NCI-H2171 treated with DMSO at 0.1 percent for 48 hours (cell line): ENCODE measurements at places on chromosomes 1 and 21.

GRCh38 chr21:25081096-25081495, 526.2 kb downstream of the MRPL39 start:
- DNase-seq, result no peak

GRCh38 chr1:12601700-12602658, 16.0 kb downstream of the DHRS3 start:
- no peak for DNase-seq

- peak; percentile 43 for DNase-seq
Observed at GRCh38 chr21:39125752-39126485, 57.3 kb downstream of the PSMG1 start.

- DNase-seq, result no peak
Observed at GRCh38 chr1:240816472-240816871, 204.5 kb upstream of the GREM2 start.

GRCh38 chr1:17158961-17159360, 39.7 kb upstream of the PADI2 start:
- no peak for DNase-seq

- peak; percentile 45 for DNase-seq
Observed at GRCh38 chr1:242467556-242468145, 56.8 kb downstream of the PLD5 start.

DNA sequence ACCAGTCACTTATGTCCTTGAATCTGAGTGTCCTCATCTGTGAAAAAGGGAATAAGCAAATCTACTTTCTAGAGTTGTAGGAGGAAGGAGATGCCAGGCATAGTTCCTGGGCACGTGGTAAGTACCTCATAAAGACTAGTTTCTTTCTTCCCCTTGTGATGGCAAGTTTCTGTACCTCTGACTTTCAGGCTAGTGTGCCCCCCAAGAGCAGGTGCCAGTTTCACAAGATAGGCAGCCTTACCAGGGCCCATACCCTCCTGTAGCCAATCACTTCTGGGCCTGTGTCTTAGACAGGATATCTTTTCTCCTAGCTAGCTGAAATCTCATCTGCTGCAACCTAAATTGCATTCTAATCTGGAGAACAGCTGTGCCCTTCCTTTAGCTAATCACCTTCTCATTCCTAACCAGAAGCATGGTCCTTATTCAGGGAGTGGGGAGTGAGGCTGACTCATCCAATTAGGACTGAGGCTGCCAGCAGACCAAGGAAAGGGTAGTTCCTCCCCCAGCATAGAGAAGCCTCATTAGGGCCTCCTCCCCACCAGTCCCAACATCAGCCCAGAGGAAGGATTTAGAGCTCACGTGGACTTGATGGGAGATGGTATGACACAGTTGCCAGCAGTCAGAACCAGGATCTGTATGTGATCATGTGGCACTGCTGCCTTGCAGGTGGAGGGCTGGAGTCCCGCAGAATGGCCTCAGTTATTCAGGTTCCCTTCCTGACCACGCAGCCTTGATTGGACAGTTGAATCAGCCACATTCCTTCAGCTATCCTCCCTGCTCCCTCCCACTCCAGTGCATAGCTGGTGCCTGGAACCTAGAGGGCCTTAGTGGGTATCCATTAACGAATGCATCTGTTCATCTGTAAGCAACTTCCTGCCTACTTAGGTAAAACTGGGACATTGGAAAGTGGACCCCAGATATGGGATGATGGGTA, 7.9 kb downstream of the KLHDC8A start:
- DNase-seq, result peak; percentile 65

GRCh38 chr1:85849660-85850059, 141.4 kb upstream of the ZNHIT6 start:
- DNase-seq, result no peak

DNA sequence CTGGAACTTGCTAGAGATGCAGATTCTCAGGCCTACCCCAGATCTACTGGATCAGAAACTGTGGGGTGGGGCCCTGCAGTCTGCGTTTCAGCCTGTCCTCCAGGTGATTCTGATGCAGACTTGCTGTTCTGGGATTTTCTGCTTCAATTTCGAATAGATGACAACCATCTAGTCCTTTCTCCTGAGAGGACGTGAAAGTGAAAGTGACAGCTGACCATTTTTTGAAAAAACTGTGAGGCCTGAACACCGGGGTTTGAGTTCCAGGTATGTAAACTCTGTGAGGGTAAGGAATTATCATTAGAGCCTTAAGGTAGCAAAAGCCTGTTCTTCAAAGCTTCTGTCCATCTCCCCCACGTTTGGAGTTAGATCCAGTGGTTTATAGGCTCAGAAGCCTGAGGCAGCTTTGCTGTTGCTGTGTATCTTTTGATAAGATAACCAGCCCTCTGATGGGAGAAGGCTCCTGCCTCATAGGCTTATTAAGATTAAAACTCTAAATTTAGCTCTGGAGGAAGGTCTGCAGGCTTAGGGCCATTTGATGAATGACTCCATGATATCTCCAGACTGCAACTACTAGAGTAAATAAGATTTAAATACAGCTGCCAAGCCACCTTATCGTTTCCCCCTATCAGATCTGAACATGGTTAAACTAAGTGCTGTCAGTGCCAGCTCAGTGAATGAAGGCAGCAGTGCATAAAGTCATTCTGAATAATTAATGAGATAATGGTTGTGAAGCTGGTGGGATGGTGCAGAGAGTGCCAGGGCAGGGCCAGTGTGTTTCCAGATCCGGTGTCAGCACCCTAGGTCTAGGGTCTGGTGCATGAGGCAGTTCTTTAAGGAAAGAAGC, 335.2 kb downstream of the HHAT start:
- peak; percentile 52 for DNase-seq

DNA sequence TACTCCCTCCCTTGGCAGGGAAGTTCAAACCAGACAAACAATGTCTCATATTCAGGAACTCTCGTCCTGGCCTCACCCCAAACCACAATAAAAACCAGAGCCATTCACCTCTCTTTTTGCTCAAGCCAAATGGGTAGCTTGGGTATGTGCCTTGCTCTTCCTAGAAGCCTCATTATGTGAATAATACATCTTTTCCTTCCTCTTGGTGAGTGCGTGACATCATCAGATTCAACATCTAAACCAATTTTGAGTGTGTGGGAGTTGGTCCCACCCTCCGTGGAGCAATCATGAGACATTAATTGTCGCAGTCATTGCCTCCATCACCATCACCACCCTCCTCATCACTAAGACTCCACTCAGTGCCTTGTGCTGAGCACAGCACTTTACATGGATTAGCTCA, 482.9 kb downstream of the PTPRU start:
- DNase-seq, result no peak

GRCh38 chr1:119531606-119532323, 24.8 kb downstream of the HSD3B1 start:
- DNase-seq, result no peak

- no peak for DNase-seq
Observed at GRCh38 chr21:45796003-45796402, 152.5 kb downstream of the PCBP3 start.

GRCh38 chr1:24351247-24351646, 32.1 kb downstream of the GRHL3 start:
- no peak for DNase-seq

DNA sequence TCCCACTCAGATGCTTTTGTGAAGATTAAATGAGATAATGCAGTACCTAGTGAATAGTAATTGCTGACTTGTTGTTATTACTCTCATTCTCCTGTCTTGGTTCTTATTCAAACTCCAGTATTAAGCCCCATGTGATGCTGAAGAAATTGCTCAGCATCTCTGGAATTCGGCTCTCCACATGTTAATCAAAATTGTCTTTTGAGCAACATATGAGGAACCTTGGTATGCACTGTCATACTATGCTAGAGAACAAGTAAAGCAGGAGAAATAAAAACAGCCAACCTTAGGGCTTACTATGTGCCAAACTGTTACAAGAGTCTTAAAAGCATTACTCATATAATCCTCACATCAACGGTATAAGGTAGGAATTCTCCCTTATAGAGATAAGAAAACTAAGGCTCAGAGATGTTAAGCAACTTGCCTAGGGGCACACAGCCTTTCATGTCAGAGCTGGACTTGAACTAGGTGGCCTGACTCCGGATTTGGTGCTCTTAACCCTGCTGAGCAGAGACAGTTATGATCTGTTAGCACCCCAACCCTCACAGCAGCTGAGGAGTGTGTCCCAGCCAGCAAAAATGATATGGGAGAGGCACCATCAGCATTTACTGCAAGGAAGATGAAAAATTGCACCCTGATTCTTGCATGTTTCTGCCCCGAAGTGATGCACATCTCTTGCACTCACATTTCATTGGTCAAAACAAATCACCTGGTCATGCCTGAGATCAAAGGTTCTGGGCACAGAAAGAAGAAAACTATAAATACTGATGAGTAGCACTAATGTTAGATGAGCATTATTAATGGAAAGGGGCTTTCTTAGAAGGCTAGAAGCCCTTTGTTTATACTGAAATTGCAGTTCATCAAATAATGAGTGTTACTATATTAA, 102.3 kb downstream of the OMA1 start:
- no peak for DNase-seq

DNA sequence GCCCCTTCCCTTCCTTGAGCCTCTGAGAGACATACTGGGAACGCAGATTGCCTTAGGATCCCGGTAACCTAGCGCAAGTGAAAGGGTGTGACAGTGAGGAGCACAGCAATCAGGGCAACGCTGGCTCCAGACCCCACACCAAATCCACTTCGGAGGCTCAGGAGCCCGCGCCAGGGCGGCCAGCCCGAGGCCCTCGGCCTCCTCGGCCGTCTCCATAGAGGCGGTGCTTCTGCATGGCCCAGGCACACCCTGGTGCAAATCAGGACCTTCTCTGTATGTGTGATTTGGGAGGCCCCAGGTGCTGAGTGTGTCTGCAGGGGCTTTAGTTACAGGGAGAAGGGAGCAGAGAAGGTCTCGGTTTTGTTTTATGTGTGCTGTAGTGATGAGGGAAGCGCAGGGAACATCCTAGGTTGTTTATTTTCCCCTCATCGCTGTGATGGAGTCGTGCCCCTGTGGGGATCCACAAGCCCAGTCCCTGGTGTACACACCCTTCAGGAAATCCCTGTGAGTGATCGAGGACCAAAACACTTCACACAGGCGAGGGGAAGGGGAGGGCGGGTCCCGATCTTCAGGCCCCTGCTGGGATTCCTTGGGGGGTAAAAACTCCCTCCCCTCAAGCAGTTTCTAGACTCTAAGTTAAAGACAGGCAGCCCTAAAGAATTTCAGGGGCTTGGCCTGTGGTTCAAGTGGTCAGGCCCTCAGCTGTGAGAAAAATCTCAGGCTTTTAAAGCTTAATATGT, 9.4 kb downstream of the KIAA1614 start:
- DNase-seq, result no peak

- DNase-seq, result no peak
Observed at GRCh38 chr1:25054526-25055323, 124.6 kb upstream of the RUNX3 start.

- peak; percentile 89 for DNase-seq
Observed at GRCh38 chr1:244461245-244462071, at the start of gene CATSPERE. TSS of gene CATSPERE (plus strand) at chr1:244461273. CDS start at chr1:244461430, 157 bp downstream.

GRCh38 chr1:42165511-42166210, 1.1 kb upstream of the GUCA2A start:
- DNase-seq, result peak; percentile 28

- DNase-seq, result no peak
Observed at GRCh38 chr1:206693592-206693991, 8.9 kb downstream of the MAPKAPK2 start.

GRCh38 chr1:113928187-113928930, 765 bp upstream of the HIPK1 start:
- peak; percentile 53 for DNase-seq

- DNase-seq, result no peak
Observed at GRCh38 chr1:221768444-221769066, 26.7 kb upstream of the DUSP10 start.

GRCh38 chr1:230142608-230143210, 75.7 kb downstream of the GALNT2 start:
- no peak for DNase-seq

- no peak for DNase-seq
Observed at GRCh38 chr1:241518476-241519307, 863 bp downstream of the FH start.

DNA sequence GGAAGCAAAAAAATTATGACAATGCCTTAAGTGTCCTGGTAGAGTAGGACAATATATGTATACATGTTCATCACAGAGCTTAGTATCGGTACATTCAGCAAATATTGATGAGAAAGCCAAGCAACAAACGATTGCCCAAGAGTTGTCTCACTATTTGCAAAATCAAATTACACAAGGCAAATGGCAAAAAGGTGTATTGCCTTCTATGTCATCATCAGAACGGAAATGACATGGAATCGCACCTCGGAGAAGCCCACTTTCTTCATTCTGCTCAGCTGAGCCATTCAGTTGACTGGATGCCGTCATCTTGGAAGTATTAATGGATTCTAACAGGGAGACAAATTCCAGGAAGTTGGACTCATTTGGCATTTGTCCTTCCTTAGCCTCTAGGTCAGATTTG, 37.7 kb downstream of the PCNX2 start:
- DNase-seq, result no peak

- DNase-seq, result no peak
Observed at GRCh38 chr1:229627003-229627402, 956 bp downstream of the URB2 start.

DNA sequence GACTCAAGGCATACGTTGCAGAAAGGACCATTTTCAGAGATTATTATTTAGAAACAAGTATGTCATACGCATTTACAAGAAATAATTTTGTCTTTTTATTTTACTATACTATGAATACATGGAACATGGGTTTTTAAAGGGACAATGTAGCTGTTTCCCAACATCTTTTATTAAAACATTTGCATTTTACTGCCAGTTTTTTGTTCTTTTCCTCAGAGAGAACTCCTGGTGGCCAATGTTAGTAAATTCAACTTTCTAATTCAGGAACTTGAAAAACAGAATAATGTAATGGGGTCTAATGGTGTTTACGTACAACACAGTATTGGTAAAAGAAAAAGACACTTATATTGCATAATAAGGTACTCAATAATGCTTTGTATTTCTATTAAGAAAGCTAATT, 14.9 kb downstream of the PRDM2 start:
- DNase-seq, result no peak

GRCh38 chr1:56638248-56638647, 6.9 kb upstream of the PRKAA2 start:
- DNase-seq, result no peak

GRCh38 chr1:116545359-116545705, 25.5 kb downstream of the CD58 start:
- no peak for DNase-seq

GRCh38 chr1:183824291-183824690, 19.4 kb downstream of the RGL1 start:
- DNase-seq, result no peak

GRCh38 chr21:44052071-44052829, 40.1 kb downstream of the TRAPPC10 start:
- DNase-seq, result no peak

GRCh38 chr1:210445485-210445884, 116.8 kb downstream of the HHAT start:
- no peak for DNase-seq

- no peak for DNase-seq
Observed at GRCh38 chr1:82215056-82215852, 414.5 kb downstream of the ADGRL2 start.

GRCh38 chr1:54548389-54549044, 489 bp downstream of the ACOT11 start:
- DNase-seq, result no peak

DNA sequence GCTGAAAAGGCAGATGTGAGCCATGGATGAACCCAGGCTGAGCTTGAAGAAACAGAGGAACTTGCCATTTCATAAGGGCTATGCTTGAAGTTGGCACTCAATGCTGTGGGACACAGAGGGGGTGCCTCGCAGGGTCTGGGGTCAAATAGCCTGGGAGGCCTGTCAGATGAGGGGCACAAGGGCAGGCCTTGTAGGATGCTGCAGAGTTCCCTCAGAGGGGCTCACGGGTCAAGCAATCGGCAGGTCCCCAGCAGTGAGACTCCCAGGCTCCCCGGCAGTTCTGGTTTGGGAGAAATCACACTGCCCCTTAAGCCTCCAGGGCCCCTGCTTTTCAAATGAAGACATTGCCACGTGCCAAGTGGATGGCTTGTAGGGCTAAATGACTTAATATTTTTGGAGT, 116.7 kb upstream of the GRIK3 start:
- no peak for DNase-seq
